ENCODE measurements at places on chromosomes 1 and 21.
A peak's percentile ranks its signal among the peaks of the same experiment; 100 is the strongest.

GRCh38 chr1:26016953-26017545, 4.5 kb upstream of the EXTL1 start:
- no peak for DNase-seq

DNA sequence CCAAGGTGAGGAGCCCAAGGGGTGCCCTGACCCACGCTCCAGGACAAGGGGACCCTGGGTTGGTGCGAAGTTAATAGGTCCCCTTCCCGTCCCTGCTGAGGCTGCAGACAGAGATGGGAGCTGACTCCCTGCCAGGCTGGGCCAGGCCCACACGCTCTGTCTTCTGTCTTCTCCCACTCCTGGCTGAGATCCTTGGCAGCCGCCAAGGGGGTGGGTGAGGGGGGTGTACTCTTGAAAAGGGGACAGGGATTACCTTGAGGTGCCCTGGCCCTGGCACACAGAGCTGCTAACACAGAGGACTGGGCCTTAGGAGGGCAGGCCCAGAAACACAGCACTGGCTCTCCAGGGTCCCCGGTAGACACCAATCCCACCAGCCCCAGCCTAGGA, 11.0 kb upstream of the CTRC start:
- DNase-seq = no peak

DNA sequence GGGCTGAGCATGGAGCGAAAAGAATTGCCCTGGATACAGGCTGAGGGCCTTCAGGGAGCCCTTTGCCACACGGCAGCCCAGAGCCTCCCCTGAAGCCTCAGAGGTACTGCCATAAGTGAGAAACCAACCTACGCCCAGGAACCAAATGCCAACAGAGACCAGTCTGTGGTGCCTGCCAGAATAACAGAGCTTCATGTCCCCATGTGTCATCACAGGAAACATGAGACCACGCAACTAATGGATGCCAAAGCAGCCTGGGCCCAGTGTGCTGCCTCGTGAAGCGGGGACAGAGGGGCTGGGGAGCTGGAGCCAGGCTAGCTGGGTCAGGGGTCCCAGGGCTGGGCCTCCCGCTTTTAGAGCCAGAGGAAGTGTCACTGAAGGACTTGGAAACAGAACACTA, 18.7 kb upstream of the STUM start:
- no peak for DNase-seq

- no peak for DNase-seq
These were observed 29.4 kb downstream of the OVAAL start for GRCh38 chr1:180588121-180588520.

DNA sequence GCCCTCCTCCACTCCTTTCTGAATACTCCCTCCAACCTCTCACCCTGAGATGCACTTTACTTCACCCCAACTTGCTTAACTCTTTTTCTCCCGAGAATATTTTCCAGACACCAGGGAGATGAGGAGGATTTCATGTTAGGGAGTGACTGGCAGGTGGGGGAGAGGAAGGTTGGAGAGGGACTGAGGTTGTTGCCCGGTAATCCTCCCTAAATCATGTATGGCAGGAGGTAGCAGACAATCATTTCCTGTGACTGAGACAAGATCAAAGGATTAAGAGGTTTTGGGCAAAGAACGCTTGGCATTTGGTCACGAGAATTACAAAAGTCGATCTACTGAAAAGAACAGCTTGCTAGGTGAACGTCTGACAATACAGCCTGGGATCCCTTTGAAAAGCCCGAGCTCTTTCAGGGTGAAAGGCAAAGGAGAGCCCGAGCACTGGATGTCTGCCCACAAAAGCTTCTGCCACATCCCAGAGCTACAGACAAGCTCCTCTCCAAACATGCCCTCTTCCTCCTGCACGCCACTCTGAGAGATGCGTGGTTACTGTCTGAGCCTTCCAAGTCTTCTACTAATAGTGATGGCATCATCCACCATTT, 154.1 kb downstream of the DAB1 start:
- DNase-seq = no peak

DNA sequence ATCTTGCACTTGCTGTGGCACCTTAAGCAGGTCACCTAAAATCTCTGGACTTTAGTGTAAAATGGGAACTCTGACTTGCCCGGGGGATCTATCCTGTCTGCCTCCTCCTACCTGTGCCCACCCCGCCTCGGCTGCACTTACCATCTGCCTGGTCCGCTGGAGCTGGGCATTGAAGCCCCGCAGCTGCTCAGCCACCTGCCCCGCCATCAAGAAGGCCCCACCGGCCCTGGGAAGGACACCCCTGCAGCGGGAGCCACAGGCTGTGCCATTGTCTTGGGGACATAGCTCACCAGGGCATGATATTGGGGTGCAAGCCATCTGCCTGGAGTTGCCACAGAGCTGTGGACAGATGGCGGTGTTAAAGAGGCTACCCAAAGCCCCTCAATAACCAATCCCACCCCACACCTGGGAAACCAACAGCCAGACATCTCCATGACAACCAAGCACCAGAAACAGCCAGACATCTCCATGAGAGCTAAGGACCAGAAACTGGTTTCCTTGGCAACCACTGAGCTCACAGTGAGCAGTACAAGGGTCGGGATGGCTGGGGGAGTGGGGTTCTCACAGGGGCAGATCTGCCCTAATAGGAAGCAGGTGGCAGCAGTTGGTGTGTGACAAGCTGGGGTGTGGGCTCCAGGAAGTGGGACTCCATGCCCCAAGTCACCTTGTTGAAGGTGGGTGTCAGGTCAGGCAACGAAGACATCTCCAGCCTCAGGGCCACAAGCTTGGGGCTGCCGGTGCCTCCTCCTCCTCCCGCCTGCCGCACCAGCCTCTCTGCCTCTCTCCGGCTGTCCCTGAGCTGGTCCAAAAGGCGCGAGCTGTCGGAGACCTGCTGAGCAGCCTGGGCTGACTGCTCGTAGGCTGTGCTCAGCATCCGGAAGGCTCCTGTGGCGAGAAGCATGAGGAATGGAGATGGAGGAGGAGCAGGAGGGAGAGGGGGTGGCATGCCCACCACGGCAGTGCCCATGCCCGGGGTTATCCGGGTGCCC, 29.1 kb downstream of the LAMB3 start:
- no peak for DNase-seq

DNA sequence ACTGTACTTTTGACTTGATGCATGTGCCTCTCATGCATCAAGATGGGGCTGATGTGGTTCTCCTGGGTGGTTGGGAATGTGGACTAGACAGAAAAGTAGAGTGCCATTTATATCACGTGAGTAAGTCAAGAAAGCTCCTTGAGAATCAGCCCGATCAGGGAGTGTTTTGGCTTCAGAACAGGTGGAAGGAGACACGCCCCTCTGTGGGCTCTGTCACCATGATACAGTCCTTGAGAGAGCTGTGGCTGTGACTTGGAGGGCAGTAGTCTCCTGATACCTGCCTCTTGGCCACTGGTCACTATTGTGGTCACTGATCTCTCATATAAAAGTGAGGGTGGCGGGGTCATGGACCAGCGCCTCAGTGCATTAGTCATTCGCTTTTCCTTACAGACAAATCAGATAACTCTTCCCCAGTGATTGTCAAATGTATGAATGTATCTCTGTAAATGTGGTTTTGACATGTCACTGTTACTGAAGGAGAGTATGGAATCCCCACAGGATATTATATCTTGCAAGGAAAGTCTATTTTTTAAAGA, 8.9 kb upstream of the C4BPB start:
- DNase-seq = no peak

DNA sequence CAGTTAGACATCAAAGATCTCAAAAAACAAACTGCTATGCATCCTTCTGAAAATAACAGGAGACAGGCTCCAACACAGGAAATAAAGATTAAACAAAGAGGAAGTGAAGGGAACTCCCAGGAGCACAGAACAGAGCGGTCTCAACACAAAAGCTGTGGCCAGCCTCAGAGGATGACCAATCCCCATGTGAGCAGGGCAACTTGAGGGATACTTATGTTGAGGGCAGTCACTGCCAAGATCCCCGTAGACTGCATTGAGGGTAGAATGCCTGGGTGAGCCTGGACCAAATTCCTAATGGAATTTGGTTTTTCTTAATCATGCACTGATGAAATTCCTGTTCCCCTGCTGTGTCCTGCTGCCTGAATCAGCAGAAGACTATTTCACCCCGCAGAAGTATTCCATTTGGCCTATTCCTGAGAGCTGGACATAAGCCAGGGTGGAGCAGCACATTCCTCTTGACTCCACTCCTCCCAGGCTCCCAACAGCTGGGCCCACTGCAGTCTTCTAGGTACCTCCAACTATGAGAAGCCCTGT, 49.0 kb downstream of the JAK1 start:
- peak; percentile 49 for DNase-seq

DNA sequence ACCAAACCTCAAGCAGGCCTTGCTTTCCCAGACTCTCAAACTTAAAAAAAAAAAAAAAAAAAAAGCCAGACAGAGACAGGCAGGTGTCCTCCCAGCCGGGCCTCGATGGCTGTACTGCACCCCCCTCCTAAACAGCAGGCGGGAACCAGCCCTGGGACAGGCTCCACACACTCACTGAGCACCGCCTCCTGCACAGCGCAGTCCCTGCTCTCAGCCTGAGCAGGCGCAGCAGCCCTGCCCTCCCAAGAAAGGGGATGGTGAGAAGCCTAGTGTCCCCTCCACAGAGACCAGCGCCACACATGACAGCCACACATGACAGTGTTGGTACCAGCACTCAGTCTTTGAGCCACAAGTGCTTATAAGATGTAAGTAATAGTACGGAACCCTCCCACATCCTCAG, 11.9 kb downstream of the MX2 start:
- DNase-seq = no peak

DNA sequence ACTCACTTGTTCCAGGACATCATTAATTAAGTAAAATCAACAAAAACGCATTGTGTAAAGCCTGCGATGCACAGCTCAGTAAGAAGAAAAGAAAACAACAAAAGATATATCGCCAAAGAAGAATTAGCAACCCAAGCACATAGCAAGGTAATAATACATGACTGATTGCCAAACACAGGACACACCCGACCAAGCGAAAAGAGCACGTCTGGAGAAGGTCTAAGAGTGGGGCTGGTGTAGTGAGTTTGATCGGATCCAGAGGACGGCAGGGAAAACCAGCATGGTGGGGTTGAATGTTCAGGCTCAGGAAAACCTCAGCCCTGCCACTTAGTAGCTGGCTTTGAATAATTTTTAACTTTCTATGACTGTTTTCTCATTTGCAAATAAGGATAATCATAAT, 69.8 kb downstream of the JAK1 start:
- no peak for DNase-seq

DNA sequence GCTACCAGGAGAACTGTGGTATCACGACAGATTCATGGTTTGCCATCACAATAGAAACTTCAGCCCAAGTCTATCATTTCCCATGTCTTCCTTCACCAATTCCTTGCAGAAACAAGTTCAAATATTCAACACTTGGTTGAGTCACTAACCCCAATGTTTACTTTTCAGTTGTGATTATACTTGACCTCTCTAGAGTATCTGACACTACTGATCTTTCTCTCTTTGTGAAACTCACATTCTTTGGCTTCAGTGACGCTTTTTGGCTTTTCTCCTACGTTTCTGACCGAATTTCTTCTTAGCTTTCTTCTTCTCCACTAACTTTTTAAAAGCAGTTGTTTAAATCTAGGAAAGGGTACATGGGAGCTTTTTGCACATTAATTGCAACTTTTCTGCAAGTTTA, 48.8 kb upstream of the HMGB4 start:
- no peak for DNase-seq

DNA sequence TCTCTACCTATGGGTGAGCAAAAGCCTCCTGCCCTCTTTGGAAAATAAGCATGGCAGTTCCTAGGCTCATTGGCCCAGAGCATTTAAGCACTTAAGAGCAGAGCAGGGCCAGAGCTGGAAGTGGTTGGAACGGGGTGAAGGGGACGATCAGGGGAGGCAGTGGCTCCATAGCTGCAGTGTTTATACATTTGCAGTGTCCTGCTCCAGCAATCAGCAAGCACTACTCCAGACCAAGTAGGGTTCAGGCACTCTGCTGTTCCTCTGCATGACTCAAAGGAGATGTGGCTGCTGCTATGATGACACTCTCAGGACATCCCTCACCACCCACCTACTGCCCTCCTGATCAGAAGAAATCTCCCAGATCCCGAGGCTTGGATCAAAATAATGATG, 55.0 kb downstream of the TRABD2B start:
- DNase-seq = no peak

- DNase-seq = no peak
These were observed 27.8 kb upstream of the FMO4 start for GRCh38 chr1:171286032-171286705.

GRCh38 chr1:184324972-184325371, 61.9 kb upstream of the C1orf21 start:
- DNase-seq = no peak

DNA sequence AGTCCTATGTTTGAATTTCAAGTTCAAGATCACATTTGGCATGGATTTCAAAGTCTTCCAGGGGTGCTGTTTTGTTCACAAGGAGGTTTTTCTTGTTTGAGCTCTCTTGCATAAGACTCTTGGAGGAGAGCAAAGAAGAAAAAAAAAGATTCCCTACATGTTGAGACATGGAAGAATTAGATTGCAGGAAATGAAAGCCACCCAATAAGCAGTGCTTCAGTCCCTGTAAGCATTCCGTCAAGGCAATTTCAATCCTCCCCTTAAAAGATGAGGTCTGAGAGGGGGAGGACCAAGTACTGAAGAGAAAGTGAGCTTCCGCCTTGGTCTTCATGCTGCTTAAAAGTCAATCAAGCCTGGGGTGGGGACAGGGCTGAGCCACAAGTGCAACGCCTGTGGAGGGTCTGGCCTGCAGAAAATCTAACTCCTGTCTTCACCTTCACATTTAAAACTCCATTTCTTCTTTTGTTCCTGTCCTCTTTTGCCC, 50.2 kb downstream of the LPAR3 start:
- no peak for DNase-seq

DNA sequence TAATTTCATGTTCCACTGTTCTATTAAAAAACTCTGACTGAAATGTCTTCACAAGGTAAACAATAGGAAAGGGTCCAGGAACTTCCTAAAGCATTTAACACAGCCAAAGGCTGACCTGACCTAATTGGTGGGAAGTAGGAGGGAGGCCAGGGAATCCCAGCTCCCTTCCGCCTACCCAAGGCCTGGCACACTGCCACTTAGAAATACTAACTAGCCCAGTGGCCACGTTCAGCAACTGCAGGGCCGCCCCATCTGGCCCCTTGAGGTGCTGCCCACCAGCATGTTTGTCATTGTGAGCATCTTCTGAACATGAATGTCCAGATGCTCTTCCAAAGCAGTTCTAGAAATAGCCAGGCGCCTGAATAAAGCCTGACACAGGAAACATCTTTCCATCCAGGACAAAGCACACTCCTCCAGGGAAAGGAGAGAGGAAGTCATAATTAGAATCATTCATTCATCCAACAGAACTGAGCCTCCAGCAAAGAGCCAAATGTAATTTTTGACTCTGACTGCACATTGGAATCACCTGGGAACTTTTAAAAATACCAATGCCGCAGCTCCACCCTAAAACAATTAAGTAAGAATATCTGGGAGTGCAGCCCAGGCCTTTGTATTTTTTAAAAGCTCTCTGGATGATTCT, 44.6 kb upstream of the BCL9 start:
- DNase-seq = no peak

DNA sequence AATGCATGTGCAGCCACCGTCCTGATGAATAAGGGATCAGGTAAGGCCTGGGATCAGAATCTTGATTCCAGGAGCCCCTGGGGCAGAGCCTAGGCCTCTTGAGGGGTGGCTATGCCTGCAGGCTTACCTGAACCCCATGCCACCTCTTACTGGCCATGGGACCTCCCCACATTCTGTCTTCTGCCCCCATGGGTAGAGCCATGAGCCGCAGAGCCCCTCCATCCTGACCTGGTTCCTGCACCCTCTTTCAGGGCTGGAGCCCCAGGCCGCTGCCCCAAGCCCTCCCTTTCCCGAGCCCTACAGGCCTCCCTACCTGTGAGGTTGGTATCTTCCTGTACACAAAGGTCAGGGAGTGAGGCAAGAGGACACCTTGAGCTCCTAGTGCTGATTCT, 120.8 kb downstream of the DMRTB1 start:
- no peak for DNase-seq
